ENCODE measurements at places on chromosomes 12 and 14.
A peak's percentile ranks its signal among the peaks of the same experiment; 100 is the strongest.

DNA sequence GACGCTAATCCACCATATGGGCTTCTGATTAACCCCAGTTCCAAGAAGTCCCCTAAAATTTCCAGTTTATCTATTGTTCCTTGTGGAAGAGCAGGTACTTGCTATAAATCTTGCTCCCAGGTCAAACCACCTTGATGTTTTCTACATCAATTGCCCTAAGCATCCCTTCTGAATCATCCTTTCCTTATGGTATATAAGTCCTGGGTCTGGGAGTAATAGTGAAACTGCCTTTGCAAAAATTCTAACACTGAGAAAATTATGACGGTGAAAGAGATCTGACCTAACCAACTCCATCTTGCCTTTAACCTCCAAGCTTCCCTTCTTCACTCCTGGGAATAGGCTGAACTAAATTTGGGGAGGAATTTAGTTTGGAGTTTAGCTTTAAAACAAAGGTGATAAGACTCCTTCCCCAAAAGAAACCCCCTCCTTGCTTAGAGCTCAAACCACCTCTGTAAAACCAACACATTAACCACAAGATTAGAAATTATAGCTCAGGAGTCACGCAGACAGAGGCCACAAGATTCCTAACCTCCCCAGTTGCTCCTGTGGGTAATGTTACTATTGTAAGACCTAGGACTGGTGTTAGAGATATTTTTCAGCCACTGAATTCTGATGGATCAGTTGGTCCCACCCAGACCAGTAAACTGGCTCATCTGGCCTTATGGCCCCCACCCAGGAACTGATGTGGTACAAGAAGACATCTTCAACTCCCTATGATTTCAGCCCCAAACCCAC lies 33.8 kb upstream of the DTX1 start:
- DNase-seq: no peak

- peak; percentile 30 for DNase-seq
Observed at GRCh38 chr12:38921025-38921677, 15.8 kb upstream of the CPNE8 start.

DNA sequence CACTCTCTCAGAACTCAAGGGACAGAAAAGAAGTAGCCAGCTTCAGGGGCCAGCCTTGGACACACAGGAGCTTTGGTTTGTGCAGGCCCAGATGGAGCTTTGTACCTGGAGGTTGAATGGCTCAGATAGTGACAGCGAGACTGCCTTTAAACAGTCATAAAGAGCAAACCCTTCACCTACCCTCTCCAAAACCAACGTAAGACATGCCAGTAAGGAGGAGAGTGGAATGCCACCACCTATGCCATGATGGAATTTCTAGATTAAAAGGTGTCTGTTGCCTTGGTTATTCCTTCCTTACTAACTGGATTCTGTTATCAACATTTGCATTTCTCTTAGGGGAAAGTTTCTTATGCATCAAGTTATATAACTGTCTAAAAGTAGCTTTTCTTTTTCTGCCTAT lies 98.1 kb downstream of the EML1 start:
- DNase-seq: no peak

DNA sequence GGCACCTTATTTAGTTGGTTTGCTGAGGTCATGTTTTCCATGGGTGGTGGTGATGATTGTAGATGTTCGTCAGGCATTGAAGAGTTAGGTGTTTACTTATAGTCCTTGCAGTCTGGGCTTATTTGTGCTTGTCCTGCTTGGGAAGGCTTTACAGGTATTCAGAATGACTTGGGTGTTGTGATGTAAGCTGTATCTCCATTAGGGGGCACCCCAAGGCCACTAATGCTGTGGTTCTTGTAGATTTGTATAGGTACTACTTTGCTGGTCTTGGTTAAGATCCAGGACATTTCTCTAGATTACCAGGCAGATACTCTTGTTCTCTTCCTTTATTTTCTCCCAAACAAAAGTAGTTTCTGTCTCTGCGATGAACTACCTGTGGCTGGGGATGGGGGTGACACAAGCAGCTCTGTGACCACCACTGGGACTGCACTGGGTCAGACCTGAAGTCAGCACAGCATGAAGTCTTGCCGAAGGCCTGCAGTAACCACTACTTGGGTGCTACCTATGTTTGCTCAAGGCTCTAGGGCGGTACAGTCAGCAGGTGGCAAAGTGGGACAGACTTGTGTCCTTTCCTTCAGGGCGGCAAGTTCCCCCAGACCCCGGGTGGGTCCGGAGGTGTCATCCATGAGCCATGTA lies 35.8 kb upstream of the FBXO33 start:
- no peak for DNase-seq

DNA sequence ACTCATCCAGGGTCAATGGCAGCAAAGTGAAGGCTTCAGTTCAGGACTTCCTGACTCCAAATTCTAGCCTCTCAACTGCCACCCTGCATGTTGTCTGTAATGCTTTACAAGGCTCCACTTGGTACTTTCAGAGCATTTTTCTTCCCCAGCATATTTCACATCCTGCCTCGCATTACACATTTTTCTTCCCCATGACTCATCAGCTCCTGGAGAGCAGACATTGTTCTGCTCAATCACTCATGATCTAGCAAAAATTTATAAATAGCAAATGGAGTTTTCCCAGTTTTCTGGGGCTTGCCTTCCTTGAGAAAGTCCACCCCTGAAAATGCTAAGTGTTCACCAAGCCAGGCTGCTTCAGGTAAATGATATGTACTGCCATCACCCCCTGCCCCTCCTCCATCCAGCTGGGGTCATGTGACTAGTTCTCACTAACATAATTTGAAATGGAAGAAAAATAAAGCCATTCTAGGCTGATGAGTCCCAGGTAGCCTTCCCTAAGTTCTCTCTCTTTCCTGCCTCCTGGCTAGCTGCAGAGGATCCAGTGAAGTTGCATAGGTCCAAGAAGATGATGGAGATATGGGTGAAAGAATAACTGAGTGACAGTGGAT lies 69.4 kb downstream of the ARMH4 start:
- DNase-seq: no peak

DNA sequence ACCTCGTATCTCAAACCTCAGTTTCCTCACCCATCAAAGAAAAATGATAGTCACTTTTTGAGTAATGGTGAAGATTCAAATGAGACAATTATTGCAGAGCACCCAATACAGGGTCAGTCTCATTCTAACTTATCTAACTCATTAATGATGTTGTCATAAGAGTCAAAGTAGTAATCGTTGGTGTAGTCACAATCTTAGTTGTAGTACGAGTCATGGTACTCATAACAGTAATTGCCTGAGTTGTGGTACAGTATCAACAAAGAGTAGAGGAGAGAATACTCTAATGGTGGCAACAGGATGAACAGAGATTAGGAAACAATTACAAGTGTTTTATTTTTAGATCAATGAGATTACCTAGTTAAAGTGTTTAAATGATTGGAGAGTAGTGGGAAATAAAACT lies 93.6 kb upstream of the TMTC2 start:
- no peak for DNase-seq

- DNase-seq: peak; percentile 80
Observed at GRCh38 chr14:75277008-75277814, 1.4 kb upstream of the FOS start.

DNA sequence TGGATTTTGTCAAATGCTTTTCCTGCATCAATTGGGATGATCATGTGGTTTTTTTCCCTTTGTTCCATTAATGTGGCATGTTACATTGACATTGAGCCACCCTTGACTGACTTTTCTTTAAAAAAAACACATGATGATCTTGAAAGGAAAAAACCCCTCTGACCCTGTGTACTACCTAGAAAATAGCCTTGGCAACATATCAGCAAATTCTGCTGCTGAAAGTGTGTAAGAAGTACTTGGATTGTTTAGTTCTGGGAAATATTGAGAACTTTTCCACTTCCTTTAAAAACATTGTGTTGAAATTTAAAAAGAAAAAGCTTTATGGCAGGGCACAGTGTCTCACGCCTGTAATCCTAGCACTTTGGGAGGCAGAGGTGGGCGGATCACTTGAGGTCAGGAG lies 20.7 kb downstream of the ACACB start:
- DNase-seq: no peak

- DNase-seq: no peak
Observed at GRCh38 chr12:115946092-115946491, 331.4 kb downstream of the MED13L start.

DNA sequence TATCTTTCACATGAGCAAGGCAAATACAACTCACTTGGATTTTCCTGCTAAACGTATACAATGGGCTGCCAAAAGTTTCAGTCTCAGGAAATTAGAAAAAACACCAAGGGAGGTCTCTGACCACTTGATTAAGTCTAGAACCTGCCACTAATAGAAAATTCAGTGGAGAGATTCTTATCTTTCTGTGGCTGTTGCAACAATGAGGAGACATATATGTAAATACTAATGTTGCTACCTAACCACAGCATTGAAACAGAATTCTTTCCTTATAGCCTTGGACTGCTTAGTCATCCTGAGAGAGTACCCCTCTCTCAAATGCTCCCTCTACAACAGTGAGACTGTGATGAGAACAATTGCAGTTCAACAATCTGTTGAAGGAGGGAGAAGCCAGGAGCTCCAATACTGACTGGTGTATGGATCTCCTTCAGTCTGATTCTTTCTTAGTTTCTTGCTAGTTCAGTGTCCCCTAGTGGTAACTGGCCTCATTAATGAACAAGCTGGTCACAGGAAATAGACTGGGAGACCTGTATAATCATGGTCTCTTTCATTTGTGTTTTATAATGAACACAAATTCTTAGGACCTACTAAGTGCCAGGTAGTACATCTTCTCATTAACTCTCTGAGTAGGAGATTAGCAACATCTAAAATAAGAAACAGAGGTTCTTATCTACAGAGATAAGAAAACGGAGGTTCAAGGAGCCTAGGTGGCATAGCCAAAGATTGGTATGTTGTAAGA lies 164.5 kb downstream of the SLC38A4 start:
- peak; percentile 13 for DNase-seq

DNA sequence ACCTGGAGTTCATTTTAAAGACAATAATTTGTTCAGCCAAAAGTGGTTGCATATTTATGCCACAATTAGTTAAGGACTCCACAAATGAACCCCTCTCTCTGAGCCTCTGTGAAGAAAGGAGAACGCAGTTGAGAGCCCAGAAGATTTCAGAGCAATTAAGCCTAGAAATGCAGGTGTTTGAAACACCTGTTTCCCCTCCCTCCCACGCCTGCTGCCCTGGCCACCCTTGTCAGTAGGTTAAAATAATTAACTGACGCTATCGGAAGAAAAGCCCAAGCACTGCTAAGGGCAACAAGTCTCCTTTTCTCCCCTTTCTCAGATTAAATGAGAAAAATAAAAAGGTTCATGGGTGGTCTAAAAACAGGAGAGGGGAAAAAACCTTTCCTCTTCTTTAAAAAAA lies 99.2 kb downstream of the PPM1A start:
- no peak for DNase-seq

GRCh38 chr12:21301-22189 lies 45.0 kb upstream of the IQSEC3 start:
- DNase-seq: no peak

DNA sequence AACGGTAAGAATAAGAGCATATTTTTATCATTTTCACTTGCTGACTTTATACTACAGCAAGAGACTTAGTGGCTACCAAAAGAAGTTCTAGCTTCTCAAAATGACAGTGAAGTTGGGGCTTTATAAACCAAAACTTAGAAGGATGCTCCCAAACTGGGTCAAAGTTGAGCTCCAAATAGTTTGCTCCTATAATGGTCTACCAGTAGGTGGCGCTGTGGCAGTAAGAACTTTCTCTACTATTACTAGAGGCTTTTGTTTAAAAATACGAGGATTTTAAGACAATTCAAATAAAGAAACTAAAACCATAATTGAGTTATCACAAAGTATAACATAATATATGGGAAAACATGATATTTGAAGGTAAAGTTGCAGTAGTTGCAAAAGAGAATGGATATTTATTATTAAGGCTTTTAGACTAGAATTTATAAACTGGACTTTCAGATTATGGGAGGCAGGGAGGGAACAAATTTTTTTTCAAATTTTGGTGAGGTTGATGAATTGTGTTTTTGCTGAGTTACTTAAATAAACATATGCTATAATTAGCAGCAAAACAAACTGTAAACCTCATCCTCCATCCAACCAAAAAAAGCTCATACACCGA lies 75.0 kb downstream of the TGFB3 start:
- peak; percentile 12 for DNase-seq

- no peak for DNase-seq
Observed at GRCh38 chr14:45140661-45141187, 5.0 kb downstream of the FANCM start.

- no peak for DNase-seq
Observed at GRCh38 chr14:24813089-24813815, 179.3 kb upstream of the GZMB start.

GRCh38 chr14:90355540-90356518 lies 24.1 kb upstream of the NRDE2 start:
- DNase-seq: no peak

- no peak for DNase-seq
Observed at GRCh38 chr12:57342207-57342691, 88.6 kb downstream of the R3HDM2 start.

- DNase-seq: no peak
Observed at GRCh38 chr14:58650857-58651256, 13.1 kb downstream of the DACT1 start.

- peak; percentile 60 for DNase-seq
Observed at GRCh38 chr12:5200278-5201087, 156.8 kb downstream of the KCNA5 start.

Data from HuH-7.5 (cell line).